ENCODE measurements at places on chromosomes 3 and 15. TPM values are rescaled to one million over a fixed set of nuclear protein-coding genes. Genes with fewer than 3 reads are reported as not detected.

GRCh38 chr3:71987828-71988227 lies 202.9 kb upstream of the PROK2 start:
- DNase-seq, result no peak

Gene PAQR9
- not detected for total RNA-seq

Gene CSPG5
- 1.2 TPM for total RNA-seq

Gene SPPL2A
- 98.9 TPM for total RNA-seq

GRCh38 chr3:195839260-195840010 lies 27.7 kb upstream of the MUC4 start:
- no peak for DNase-seq

DNA sequence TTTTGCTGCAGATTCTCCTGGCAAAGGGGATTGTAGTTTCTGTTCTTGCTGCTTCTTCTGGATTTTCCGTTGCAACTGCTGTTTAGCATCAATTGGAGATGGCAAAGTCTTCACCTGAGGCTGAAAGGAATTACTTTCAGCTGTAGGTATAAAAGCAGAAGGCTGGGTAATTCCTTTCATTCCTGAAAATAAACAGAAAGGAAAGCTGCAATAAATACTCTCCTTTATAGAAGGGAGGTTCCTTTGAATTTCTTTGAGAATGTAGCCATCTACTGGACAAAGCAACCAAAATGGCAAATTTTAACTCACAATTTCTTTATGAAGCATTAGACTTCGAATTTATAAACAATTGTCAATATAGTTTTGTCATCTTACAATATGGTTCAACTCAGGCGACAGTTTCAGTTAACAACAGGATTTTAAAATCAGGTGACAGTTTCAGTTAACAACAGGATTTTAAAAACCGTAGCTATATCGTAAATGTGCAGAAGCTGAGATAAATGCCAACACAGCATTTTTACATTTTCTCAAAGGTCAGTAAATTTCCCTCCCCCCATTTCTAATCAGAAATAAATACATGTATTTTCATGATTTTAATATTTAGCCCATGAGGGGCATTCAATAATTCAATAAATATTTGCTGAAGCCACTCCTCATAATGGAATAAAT lies 104.9 kb upstream of the NEDD4 start:
- no peak for DNase-seq

DNA sequence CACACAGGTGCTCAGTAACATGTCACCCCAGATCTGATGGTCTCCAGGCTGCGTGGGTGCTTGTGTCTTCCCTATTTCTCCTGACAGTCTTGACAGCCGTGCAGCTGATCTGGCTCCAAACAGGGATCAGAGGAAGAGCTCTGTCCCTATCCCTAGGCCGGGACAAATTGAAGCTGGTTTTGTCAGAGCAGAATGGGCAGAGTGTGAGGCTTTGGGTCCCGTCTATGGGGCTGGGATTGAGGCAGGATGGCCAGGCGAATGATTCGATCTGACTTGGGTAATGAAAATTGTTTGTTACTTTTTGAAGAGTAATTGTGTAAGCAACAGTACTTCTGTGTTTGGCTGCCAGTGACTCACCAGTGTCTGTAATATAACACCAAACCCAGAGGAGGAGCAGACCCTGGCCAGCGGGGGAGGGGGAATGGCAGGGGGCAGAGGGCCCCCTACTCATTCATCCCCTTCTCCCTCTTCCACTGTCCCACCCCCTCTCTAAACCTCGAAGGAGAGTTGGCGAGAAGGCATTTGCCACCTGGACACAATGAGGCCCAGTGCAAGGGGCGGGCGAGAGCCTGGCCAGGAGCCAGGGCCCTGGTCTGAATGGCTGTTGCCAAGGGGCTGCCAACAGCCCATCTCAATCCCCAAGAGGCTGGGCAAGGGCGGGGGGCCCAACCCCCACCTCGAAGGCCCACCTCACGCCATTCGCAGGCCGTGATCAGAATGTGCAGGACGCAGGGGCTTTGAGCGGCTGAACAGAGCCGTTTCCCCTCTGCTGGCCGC lies 4.9 kb upstream of the MAGEF1 start:
- DNase-seq, result peak; percentile 80

Gene SST
- not detected for total RNA-seq

Gene FAM107A
- total RNA-seq, result 22.9 TPM

GRCh38 chr3:16290007-16290826 lies 25.2 kb downstream of the OXNAD1 start:
- no peak for DNase-seq

Gene CLRN1
- total RNA-seq, result not detected

Gene SMCO1
- total RNA-seq, result not detected

Gene CHRNA7
- 3.0 TPM for total RNA-seq

DNA sequence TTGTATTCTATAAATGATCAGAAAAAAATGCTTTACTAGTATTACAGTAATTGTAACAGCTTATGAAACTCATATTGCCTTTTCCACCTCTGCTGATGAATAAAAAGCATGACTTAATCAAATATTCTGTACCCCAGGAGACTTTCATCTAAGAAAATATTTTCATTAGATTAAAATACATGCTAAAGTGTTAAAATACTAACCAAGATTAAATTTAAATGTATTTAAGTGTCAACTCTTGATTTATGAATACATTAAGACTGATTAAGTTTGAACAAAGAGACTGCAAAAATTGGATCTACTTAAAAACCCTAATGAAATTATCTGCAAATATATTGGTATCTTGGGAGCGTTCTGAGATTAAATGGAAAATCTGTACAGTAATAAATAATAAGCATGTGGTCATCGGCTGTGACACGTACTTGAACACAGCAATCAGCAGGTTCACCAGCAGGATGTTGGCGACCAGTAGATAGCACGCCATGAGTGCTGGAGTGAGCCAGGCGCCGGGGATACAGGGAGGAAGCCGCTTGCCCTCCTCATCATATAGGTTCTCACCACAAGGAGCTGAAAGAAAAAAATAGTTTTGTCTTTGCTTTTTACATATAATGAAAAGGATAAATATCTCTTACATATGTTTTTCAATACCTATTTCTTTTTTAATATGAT lies 36.6 kb upstream of the MTMR10 start:
- DNase-seq, result no peak

DNA sequence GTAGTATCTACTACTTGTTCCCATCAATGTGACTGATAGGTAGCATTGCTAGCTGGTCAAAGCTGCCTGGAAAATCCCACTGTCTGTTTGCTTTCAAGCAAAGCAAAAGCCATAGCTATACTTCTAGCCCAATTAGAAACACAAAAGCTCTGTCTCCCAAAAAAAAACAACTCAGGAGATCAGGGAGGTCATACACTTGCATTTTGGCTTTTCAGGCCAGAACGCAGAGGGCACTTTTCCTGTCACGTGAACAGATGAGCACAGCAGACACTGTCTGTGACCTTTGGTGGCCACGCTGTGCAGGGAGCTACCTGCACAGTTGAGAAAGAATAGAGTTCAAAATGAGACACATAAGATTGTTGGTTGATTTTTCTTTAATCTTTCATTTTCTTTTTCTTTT lies 441.7 kb upstream of the PDZRN3 start:
- no peak for DNase-seq

Gene TIMP4
- 17.0 TPM for total RNA-seq

GRCh38 chr3:15926871-15927270 lies 129.1 kb upstream of the ANKRD28 start:
- DNase-seq, result no peak

DNA sequence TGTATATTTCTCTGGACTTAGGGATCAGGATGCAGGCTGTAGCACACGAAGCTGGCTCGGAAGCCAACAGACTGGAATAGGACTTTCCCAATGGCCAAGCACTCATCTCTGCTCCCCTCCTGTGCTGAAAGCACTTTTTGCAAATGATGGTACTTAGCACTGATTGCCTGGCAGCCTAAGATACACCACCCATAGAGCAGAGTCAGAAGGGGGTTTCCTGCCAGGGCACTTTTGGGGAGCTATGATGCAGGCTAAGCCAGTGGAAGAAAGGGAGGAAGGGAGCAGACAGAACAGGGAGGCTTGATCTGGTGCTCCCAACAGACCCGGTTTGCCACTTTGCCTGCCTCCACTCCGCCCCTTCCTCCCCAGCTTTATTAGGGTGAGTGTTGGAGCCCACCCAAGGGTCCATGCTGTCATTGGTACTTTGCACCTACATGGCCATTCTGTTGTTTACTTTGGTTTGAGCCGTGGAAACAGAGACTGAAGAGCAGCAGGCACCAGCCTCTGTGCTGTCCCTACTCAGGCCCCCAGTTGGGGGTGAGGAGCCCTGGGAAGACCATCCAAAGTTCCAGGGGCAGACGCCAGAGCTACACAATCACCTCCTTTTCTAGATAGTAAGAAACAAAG lies 15.9 kb downstream of the BSN start:
- DNase-seq, result no peak

Gene HCLS1
- total RNA-seq, result 72.0 TPM

DNA sequence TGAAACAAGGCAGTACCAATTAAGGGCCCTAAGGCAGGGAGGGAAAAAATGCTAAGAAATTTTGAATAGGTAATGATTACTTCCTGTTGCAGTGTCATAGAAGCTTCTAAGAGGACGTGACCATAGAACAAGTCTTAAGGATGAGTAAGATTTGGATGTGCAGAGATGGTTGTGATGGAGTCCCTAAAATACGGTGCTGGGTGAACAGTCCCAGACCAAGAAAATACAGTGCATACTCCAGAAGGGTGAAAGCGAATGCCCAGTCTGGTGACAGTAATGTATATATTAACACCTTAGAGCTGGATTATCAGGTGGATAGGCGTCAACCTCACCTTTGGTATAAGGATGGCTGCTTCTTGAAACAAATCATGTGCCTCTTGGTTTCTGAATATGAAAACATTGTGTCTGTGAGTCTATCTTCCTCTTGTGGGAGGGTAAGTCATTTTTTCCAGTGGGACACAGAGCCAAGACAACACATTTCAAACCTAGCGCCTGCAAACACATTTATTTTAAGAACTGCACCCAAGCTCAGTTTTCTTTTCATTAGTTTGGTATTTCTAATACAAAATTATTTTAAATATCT lies 101.2 kb upstream of the TP63 start:
- DNase-seq, result no peak

Gene TRPM1
- total RNA-seq, result not detected
